G401 (cell line): ENCODE measurements at places on chromosomes 2 and 18.
A peak's percentile ranks its signal among the peaks of the same experiment; 100 is the strongest.

- DNase-seq, result no peak
Measured at GRCh38 chr2:196711625-196712024, 72.1 kb downstream of the CCDC150 start.

- DNase-seq, result no peak
Measured at GRCh38 chr2:134170294-134170693, 83.6 kb upstream of the MGAT5 start.

- peak; percentile 39 for DNase-seq
Measured at GRCh38 chr2:209331291-209331844, 92.5 kb upstream of the MAP2 start.

DNA sequence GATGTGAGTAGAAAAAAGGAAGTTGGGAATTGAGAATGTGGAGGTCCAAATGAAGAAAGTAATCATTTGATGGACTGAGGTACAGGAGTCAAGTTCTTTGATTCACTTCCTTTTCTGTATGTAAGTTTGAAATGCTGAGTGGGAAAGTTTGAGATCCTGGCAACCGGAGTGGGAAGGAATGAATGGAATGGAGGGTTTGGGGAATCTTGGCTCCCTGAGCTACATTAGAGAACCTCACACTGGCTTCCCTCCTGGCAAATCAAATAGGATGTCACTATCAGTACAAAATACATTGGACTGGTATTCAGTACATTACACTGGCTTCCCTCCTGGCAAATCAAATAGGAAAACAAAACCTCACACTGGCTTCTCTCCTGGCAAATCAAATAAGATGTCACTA is 9.8 kb upstream of the RNF138 start:
- no peak for DNase-seq

GRCh38 chr2:220880623-220881596 is 691.2 kb downstream of the EPHA4 start:
- DNase-seq, result no peak

DNA sequence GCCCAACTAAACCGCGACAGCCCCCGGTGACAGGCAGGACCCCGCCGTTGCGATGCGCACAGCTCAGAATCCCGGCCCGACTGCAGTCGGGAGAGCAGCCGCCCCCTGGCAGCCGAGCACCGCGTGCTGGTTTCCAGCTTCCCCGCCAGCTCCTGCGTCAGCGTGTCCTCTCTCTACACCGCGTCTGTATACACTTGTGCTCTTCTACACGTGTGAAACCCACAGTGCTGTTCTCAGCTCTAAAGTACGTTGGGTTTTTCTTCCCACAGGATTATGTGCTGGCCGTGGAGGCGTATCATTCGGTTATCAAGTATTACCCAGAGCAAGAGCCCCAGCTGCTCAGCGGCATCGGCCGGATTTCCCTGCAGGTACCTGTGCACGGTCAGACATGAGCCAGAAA is 54.0 kb downstream of the ADI1 start:
- no peak for DNase-seq

DNA sequence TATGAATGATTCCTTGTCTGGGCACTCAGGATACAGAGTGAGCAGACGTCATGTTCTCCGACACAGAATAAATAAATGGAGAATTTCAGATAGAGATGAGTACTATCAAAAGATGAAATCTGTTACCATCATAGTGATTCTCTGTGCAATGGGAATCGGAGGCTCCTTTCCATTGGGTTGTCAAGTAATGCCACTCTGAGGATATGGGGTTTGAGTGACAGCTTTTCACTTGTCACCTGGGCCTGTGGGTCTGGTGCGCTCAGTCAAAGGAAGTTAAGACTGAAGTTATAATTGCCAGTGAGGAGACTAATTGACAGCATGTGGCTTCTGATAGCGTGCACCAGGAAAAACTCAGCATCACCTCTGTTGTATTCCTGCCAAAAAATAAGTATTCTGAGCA is 387.2 kb downstream of the SOX11 start:
- DNase-seq, result no peak

GRCh38 chr2:143068094-143068493 is 61.1 kb upstream of the ARHGAP15 start:
- DNase-seq, result no peak

- no peak for DNase-seq
Measured at GRCh38 chr2:19864381-19864780, 37.4 kb downstream of the TTC32 start.

GRCh38 chr2:155600914-155601760 is 731.4 kb downstream of the NR4A2 start:
- DNase-seq, result no peak
